ENCODE measurements at places on chromosomes 1 and 21.

DNA sequence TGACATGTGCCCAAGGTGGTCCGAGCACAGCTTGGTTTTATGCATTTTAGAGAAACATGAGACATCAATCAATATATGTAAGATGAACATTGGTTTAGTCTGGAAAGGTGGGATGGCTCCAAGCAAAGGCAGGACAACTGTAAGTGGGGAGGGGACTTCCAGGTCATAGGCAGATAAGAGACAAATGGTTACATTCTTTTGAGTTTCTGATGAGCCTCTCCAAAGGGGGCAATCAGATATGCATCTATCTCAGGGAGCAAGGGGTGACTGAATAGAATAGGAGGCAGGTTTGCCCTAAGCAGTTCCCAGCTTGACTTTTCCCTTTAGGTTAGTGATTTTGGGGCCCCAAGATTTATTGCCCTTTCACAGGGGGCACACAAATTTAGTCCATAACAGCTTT, 94.2 kb upstream of the COA6 start:
- DNase-seq, result no peak

DNA sequence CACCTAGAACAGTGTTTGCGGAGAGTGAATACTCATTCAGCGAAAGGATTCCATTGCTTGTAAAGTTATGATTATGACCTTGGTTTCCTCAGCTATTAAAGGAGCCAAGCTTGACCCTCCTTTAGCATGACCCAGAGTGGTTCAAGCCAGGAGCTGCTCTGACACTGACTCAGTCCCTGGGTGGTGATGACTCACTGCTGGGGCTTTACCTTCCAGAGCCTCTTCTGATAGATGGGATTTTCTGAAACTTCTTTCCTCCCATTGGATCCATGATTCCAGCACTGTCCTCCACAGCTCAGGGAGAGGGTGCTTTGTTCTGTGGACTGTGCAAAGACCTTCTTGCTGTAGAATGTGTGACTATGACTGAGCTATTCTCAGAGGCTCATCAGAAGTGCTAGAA, 77.4 kb downstream of the S1PR1 start:
- no peak for DNase-seq

DNA sequence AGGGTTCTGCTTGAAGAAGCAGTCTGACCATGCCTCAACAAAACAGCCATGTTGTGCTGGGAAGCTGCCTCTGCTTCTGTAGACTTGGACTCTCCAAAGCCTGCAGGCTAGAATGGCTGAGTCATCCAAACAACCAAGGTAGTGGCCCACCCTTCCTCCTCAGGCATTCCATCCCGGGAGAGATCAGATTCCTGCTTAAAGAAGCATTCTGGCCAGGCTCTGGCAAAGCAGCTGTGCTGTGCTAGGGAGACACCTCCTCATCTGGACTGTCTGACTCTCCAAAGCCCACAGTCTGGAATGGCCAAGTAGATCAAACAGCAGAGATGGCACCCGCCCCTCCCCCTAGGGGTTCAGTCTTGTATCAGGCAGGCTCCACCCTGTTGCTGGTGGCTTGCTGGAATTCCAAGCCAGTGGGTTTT, 38.3 kb upstream of the F3 start:
- DNase-seq, result no peak

DNA sequence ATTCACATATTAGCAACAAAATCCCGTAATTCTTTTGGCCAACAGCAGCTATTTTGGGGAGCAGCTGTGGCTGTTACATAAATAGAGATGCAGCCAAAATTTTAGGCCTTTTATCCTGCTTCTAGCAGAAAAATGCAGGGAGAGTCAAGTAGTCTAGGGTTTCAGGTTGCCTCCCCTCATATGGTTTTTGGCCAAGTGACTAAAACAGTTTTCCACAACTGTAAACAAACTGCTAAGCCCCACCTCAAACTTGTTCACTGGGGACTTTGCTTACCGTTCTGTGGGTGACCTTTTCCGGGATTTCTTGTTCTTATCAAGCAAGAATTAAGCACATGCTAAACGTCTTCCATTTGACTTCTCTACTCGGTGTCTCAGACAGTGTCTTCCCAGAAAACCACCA, 133.4 kb downstream of the EDEM3 start:
- DNase-seq, result no peak

DNA sequence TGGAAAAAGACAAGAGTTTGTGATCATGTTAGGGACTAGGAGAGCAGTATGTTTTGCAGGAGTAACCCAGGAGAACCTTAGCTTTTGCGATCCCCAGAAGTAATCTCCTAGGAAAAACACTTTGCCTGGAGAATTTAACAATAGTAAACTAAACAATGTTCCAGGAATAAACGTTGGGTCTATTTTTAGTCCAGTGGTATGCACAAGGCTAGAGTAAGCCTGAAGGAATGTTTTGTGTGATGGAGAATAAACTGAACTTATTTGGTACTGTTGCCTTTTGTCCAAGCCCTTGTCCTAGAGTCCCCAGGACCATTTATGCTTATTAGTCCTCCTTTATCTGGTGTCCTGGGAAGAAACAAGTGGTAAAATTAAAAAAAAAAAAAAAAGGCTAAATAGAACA, 28.7 kb upstream of the RGS5 start:
- DNase-seq, result no peak

DNA sequence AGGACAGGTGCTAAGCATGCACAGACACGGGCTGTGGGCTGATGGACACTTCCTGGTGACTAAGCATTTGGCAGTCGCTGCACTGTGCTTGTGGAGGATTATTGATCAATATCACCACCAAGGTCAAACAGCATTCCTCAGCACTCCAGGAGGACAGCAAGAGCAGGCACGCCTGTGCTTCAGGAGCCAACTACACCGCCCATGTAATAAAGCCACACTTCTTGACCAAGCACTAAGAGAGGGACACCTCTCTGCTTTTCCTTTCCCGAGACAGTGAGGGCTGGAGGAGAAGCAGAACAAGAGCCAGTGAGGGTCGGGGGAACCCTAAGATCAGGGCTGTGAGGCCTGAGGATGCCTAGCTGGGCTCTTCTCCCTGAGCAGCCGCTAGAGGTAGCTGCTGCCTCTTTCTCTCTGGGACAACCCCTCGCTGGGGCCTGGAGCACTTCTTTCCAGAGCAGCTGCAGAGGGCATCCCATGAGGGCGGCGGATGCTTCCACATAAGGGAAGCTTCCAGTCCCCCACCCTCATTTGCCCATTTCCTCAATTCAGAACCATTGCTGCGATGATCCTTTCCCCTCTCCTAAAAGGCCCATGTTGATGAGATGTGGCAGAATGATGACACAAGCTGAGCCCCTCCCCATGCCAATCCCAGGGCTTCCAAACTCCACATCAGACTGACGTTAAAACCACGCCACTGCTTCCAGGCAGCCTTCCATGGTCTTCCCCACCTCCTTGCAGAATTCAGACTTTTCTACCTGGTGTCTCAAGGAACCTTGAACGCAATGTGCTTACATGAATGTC, 19.1 kb downstream of the RAB7B start:
- DNase-seq, result no peak

DNA sequence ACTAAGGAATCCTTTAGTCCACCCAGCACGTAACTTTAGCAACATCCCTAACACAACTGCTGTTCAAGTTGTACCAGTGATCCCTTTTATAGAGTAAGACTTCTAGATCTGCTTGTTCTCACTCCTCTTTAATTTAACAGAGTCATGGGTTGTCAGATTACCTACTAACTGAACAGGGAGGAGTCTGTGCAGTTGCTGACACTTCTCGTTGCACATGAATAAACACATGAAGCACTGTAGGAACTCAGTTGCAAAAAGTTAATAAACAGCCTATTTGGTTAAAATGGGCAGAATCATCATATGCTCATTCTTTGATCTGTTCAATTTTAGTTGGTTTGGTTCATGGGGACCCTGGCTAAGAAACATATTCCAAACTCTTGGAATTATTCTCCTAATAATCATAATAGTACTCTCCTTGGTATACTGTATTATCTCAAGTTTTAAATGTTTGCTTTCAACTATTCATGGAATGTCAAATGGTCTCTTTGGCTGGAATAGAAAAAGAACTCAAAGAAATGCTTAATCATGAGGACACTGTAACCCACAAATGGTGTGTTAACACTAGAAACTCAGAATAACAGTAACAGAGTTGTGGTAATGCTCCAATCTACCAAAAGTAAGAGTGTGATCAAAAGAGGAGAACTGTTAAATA, 15.6 kb downstream of the PLPPR5 start:
- no peak for DNase-seq

DNA sequence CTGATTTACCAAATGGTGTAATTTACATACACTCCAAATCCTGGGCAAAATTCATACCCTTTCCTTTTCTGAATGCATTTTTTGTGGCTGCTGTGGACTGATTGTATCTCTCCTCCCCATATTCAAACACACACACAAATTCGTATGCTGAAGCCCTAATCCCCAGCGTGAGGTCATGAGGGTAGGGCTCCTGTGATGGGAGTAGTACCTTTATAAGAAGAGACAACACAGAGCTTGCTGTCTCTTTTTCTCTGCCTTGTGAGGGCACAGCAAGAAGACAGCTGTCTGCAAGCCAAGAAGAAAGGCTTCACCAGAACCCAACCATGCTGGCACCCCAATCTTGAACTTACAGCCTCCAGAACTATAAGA, 24.4 kb downstream of the DUSP10 start:
- DNase-seq, result no peak

DNA sequence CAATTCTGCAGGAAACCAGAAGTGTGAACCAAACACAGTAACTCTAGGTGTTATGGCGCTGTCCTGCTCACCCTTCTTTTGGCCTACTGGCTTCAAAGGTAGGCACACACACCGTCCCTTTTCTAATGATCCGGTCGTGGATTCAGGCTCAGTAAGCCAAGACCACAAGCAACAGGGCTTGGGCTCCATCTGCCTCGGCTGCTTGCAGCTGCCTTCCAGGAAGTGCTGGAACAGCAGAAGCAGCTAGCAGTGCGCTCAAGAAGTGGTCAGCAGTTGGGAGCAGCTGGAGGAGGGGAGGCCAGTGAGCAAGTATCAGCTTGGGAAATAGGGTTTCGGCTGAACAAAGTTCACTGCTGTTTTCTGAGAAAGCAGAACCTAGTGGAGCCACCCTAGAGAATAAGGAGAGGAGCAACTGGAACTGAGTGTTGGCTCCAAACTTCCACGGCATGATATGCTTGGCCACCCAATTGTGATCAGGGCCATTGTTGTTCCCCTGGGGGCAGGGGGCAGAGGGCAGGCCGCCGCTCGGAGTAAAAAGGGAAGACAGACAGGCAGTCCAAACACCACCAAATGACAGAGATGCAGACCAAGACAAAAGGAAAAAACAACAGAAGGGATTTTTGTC, 173.4 kb downstream of the TOMM20 start:
- no peak for DNase-seq

DNA sequence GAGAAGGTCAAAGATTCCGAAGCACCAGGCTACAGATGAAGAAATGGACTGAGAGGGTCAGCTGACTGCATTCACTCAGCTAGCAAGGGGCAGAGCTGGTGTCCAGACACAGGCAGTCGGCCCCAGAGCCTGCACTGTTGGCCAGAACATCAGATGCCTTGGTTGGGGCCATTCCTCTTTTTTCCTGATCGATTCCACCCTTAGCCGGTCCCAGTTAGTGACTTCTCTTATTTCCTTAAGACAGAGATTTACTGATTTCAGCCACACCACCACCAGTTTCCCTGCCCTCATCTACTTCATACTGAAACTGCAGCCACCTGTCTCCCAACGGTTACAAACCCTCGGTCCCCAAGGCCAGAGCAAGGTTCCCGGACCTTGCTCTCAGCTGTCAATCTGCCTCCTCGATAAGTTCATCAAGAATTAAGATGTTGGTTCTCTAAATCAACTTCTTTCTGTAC, 11.5 kb downstream of the CD58 start:
- no peak for DNase-seq

DNA sequence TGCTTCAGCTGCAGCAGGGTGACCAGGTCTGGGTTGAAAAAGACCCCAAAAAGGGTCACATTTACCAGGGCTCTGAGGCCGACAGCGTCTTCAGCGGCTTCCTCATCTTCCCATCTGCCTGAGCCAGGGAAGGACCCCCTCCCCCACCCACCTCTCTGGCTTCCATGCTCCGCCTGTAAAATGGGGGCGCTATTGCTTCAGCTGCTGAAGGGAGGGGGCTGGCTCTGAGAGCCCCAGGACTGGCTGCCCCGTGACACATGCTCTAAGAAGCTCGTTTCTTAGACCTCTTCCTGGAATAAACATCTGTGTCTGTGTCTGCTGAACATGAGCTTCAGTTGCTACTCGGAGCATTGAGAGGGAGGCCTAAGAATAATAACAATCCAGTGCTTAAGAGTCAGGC, 2.9 kb downstream of the C1QA start:
- DNase-seq, result no peak

DNA sequence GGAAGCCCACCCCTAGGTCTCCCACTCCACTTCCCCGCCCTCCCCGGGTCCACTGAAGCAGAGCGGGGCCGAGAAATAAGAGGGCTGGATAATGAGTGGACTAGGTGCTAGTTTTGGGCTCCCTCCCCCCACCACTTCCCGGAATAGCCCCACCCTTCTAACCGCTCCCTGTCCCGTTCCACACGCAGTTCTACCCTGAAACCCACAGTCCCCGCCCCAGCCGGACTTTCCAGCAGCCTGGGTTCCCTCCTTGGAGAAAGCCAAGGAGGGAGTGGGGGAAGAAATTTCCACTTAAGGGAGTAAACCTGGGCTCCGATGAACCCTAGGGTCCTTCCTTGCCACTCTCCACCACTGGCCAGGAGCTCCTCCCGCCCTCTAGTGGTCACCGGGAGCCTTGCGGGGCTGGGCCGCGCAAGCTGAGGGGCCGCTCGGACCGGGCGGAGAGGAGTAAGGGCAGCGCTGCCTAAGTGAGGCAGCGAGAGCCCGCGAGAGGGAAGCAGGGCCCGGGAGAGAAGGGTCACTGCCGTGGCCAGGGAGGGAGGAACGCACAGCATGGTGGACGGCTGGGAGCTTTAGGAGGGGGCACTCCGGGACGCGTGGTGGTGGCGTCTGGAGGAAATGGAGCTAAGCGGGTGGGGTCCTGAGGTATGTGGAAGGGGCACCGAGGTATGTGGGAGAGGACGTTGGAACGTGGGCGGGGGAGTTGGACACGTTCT, 14.3 kb downstream of the THBS3 start:
- DNase-seq, result peak; percentile 88

- DNase-seq, result no peak
Measured at GRCh38 chr1:237287876-237288521, 246.0 kb downstream of the RYR2 start.

- no peak for DNase-seq
Measured at GRCh38 chr21:29091033-29091432, 17.6 kb upstream of the CCT8 start.

- no peak for DNase-seq
Measured at GRCh38 chr1:204041232-204041767, 31.6 kb upstream of the SOX13 start.

GRCh38 chr21:35697321-35697808, 363.0 kb downstream of the SETD4 start:
- DNase-seq, result peak; percentile 41

DNA sequence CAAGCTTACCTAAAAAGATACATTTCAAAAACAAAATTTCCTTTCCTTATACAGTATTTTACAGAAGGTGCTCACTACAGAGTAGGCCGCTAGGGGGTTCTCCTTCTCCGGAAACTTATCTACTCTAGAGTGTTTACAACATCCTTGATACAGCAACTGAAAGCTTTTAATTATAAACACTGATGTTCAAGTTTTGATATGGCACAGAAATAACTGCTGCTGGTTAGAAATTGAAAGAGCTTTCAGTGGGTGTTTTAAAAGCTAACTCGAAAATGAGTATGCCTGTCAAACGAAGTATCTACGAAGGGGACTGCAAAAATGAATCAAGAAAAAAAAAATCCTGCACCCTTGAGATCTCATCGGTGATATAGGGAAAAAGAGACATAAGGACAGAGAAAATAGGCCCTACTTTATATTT, 1.0 kb downstream of the YOD1 start:
- peak; percentile 47 for DNase-seq

GRCh38 chr1:2290171-2290578, 62.1 kb downstream of the SKI start:
- no peak for DNase-seq
